Activated naive CD4-positive, alpha-beta T cell treated with anti-CD3 and anti-CD28 coated beads, Interleukin-2, amount 50 U/mL, for 16 hours (primary cell): ENCODE measurements at places on chromosomes 12 and 14.

DNA sequence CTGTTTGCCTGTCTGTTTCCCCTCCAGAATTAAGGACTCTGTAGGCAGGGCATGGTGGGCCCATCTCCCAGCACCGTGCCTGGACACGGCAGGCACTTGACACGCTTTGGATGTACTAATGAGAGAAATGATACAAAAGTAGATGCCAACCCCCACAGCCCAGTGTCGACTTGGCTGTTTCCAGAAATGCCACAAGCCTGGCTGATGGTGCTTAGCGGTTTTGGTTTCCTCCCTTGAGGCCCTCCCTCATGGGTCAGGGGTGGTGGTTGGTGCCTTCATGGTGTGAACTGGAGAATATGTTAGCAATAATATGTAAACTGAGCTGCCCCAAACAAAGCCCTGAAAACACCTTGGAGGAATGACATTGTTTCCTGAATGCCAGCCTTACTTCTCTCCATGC lies 55.5 kb upstream of the ESRRB start:
- no peak for DNase-seq

GRCh38 chr12:89935850-89936249 lies 227.2 kb upstream of the ATP2B1 start:
- DNase-seq, result no peak

DNA sequence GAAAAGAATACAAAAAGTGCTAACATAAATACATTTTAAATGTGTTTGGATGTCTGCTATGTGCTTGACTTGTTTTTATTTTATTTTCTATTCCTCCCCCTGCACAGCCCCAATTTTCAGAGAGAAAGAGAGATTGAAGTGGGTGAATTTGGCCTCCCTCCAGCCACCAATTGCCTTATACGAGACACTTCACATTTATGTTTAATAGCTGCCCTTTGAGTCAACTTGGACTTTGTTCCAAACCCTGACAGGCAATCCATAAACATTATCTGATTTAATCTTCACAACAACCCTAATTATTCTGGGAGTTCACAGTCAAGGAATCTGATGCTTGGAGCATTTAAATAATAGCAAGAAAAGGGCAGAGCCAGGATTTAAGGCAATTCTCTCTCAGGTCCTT lies 161.7 kb downstream of the SLC15A4 start:
- DNase-seq, result no peak

DNA sequence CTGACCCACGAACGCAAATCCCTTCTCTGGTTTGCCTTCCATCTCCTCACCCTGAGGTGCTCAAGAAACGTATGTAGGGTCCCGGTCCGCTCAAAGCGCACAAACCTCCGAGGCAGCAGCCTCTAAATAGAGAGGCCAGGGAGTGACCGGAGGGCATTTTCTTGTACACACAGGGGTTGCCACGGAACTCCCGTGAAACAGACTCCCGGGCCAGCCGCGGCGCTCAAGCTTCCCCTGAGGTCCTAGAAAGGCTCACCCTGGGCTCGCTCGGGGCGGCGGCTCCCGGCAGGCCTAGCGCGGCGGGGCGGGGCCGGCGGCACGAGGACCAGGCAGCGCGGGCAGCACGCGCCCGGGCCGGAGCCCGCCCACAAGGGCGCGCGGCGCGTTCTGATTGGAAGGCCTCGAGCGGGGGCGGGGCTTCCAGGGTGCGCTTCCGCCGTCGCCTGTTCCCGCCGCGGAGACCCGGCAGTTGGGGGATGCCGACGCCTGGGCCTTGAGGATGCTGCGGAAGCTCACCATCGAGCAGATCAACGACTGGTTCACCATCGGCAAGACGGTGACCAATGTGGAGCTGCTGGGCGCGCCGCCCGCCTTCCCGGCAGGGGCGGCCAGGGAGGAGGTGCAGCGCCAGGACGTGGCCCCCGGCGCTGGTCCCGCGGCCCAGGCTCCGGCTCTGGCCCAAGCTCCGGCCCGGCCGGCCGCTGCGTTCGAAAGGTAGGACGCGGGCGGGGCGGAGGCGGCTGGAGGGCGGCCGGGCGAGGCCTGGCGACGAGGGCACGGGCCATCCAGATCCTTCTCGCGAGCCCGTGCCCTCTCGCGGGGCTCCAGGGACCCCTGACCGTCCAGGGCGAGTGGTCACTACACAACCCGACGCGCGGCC lies at the start of gene TDRD9:
Gene TDRD9, plus strand, starts transcription at position 446 of the 880 bp plus-strand sequence. Its CDS starts 54 bp downstream, at position 500.
- no peak for DNase-seq

DNA sequence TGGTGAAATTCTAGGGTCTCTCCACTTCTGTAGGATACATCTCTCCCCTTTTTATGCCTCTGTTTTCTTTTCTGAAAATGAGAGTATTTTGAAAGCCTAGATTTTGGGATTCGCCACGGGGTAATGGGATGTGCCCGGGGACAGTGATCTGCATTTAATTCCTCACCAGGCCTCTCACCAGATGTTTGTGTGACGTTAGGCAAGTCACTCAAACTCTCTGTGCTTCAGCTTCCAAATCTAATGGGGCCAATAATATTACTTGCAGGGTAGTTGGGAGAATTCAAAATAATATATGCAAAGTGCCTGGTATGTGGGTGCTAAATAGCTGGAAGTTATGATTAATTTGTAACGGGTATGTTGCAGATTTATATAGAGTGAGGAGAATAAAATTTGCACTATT lies 78.8 kb downstream of the C12orf75 start:
- DNase-seq, result no peak

DNA sequence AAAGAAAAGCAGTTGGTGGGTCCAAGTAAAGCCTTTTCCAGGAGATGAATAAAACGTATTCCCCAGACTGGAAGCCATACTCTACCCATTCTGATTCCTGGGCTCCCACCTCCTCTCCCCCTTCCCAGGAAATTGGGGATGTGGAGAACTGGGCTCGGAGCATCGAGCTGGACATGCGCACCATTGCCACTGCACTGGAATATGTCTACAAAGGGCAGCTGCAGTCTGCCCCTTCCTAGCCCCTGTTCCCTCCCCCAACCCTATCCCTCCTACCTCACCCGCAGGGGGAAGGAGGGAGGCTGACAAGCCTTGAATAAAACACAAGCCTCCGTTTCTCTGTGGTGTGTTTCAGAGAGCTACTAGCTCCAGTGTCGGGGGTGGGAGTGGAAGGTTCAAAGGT lies 822 bp upstream of the RDH5 start:
- no peak for DNase-seq
